ENCODE measurements at places on chromosomes 7 and 10.

GRCh38 chr7:140551355-140552239 lies 72.3 kb upstream of the MKRN1 start:
- DNase-seq = no peak

- no peak for DNase-seq
These were observed 55.9 kb upstream of the PDZD8 start for GRCh38 chr10:117431160-117431559.

GRCh38 chr10:119526621-119527592 lies 15.6 kb downstream of the RGS10 start:
- DNase-seq = no peak

DNA sequence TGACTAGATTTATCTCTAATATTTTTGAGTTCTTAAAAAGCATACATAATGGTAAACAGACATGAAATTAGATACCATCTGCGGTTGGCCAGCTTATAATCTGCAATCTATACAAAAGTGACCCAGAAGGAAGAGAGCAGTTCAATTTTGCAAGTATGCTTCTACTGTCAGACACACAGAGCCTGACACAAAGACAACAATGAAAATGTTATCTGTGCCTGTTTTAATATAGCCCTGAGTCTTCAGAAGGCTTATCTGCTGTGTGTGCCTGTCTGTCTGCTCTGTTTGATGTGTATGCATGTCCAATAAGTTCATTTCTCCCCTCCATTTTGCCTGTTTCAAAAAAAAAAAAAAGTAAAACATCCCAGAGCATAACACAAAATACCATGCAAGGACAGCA lies 73.3 kb upstream of the FHIP2A start:
- DNase-seq = no peak

DNA sequence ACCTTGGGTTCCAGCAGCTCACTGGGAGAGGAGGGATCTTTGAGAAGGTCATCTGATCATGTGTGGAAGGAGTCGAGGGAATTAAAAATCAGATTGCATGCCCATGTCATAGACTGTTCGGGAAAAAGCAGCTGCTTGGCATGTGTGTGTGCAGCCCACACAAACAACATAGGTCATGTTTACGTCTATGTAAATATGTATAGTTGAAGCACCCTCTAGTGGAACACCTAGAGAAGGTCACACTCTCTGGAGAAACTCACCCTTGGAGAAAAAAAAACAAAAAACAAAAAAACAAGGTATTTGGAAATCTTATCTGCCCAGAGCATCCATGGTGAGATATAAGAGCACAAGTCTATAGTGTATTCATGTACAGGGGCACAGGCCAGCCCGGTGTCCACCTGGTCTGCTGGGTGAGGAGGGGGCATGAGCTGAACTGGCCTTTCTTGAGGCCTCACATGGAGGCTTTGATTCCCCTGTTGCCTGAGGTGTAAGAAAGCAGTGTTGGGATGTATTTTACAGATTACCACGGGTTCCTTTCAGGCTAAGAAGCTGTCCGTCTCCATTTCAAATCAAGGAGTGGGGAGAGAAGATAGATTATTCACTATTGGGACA lies 98.0 kb downstream of the NPY start:
- no peak for DNase-seq

GRCh38 chr7:3634396-3634795 lies 333.3 kb downstream of the SDK1 start:
- no peak for DNase-seq

- no peak for DNase-seq
These were observed 68.5 kb upstream of the FHIP2A start for GRCh38 chr10:114753126-114753525.

DNA sequence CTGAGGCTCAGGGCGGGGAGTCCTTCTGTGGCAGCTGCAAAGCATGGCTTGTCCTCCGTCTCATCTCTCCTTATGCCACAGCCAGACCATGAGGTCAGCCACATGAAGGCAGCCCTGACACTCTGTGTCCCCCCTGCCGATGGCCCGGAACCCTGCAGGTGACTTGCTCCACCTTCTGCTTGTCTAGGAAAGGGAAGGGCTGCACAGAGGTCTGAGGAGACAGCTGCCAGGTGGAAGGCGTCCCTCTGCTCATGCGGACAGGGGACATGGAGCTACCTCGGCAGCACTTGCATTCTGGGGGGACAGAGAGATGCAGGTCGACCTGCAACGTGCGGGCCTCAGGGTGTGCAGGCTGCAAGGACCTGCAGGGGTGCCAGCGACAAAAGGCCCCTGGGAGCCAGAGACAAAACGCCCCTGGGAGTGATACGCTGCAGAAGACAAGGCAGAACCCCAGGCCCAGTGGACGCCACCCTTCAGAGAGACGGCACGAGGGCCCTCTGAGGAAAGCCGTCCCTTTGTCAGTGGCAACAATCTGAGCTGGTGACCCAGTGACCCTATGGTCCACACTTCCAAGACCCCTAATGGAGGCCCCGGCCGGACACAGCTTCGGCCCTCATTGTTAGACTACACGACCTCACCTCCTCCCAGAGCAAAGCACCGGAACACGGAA lies 205.2 kb upstream of the PPP2R2D start:
- no peak for DNase-seq

DNA sequence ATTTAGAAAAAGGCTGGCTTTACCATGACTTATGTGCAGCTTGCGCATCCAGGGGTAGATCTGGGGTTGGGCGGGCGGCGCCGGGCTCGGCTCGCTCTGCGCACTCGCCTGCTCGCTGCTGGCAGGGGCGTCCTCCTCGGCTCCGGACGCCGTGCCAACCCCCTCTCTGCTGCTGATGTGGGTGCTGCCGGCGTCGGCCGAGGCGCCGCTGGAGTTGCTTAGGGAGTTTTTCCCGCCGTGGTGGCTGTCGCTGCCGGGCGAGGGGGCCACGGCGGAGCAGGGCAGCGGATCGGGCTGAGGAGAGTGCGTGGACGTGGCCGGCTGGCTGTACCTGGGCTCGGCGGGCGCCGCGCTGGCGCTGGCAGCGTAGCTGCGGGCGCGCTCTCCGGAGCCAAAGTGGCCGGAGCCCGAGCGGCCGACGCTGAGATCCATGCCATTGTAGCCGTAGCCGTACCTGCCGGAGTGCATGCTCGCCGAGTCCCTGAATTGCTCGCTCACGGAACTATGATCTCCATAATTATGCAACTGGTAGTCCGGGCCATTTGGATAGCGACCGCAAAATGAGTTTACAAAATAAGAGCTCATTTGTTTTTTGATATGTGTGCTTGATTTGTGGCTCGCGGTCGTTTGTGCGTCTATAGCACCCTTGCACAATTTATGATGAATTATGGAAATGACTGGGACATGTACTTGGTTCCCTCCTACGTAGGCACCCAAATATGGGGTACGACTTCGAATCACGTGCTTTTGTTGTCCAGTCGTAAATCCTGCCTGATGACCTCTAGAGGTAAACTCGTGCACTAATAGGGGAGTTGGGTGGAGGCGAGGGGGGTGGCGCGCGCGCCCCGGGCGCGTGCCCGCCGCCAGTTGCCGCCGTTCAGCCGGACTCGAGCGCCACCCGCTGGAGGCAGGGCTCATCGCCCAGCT lies at the start of gene HOXA5:
Gene HOXA5, minus strand, starts transcription at position 659 of the 927 bp plus-strand sequence. Its CDS starts 74 bp downstream, at position 585.
- no peak for DNase-seq

DNA sequence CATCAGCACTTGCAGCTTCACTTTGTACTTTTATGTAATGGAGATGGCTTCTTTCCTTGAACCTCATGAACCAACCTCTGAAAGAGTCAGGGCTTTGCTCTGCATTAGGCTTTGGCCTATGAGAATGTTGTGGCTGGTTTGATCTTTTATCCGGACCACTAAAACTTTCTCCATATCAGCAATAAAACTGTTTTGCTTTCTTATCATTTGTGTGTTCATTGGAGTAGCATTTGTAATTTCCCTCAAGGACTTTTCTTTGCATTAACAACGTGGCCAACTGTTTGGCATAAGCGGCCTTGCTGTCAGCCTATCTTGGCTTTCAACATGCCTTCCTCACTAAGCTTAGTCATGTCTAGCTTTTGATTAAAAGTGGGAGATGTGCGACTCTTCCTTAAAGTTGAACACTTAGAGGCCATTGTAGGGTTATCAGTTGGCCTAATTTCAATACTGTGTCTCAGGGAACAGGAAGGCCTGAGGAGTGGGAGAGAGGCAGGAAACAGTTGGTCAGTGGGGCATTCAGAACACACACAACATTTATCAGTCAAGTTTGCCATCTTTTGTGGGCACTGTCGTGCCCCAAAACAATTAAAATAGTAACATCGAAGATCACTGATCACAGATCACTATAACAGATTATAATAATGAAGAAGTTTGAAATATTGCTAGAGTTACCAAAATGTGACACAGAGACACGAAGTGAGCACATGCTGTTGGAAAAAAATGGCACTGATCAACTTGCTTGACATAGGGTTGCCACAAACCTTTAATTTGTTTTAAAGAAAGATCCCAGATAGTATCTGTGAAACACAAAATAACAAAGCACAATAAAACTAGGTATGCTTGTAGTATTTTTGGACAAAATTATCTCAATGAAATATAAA lies 64.7 kb downstream of the NRF1 start:
- DNase-seq = no peak

- no peak for DNase-seq
These were observed 2.5 kb upstream of the BUB3 start for GRCh38 chr10:123151737-123152135.

DNA sequence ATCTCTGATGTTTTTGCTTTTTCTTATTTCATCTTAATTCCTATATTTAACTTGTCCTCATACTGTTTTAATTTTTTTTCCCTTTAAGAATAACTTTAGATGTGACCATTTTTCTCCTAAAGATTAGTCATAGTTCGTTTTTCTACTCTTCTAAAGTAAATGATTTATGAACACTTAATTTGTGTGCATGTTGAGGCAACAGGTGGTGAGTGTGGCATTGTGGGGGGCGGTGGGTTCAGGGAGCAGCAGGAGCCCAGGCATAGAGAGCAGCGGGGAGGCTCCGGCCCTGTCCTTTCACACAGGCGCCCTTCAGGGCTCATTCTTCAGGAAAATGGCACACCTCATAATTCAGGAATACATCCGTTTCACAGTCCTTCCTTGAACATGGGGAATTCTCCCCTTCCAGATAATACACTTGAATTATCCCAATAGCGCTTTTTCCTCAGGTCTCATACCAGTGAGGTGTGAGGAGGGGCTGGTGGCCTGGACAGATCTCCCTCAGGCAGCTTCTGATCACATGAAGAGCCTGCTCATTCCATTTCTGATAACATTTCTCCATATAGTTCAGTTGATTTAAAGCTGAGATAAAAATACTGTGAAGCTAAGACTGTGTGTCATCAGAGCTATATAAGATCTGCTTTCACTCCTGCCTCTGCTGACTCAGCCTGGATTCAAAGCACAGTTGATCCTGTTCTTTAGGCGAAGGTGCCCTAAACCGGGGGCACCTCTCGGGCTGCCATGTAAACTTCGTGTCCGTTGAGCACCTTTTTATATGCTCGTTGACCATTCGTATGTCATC lies 40.2 kb downstream of the CUL1 start:
- DNase-seq = no peak

- no peak for DNase-seq
These were observed 654.5 kb upstream of the COBL start for GRCh38 chr7:51970961-51971665.

- no peak for DNase-seq
These were observed 23.8 kb upstream of the PPP1R9A start for GRCh38 chr7:94883616-94884015.

DNA sequence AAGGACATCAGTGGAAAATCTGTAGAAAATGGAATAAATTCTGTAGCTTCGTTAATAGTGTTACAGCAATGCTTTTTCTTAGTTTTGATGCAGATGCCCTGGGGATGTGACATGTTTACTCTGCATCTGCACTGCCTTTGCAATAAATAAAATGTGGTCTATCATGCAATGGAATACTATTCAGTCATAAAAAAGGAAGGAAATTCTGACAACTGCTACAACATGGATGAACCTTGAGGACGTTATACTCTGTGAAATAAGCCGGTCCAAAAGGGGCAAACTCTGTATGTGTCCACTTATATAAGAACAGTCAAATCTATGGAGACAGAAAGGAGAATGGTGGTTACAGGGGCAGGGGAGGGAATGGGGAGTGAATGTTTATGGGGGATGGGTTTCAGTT lies 13.5 kb downstream of the GRIFIN start:
- no peak for DNase-seq

- DNase-seq = no peak
These were observed 35.2 kb upstream of the STOX1 start for GRCh38 chr10:68792115-68792514.

DNA sequence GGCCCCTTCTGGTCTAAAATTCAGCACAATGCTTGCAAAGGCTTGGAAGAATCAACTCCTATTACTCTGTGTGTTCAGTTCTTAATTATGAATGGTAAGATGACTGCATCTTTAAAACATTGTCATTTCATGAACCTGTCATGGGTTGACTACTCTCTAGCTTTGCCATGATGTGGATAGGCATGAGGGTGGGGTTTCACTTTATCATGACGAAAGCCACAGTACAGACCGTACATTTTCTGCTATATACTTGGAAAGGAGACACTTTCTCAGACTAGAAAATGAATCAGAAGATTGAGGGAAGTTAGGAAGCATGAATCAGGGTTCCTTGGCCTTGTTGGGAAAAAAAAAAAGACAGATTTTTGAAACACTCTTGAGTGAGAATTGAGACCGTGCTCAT lies 19.7 kb upstream of the MSRB2 start:
- no peak for DNase-seq

- no peak for DNase-seq
These were observed 464.9 kb downstream of the ANKRD7 start for GRCh38 chr7:118689403-118689802.

DNA sequence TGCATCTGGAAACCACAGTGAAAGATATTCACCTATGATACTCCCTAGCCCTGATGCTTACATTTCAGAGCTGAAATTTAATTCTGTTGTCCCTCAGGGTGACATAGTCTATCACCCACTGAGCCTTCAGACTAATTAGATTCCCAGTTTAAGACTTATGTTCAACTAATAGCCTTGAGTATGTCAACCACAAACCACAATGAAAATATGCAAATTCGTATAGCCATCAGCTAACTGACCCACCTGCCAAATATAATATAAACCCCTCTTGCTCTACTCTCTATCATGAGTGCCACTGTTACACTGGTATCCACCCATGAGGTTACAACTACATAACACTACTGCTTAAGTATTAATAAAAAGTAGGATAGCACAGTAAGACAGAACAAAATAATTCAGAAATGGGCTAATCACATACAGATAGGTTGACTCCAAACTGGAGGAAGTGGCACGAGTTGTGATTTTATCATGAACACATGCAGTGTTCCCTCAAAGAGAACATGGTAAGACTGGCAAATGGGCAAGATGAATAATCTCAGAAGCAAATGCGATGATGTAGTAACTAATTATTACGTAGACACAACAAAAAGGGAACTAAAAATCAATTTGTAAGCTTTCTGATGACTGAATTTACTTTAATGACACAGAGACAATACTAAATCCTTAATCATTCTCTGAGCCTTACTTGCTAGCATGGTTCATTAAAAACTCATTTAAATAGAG lies 290.6 kb downstream of the PARD3 start:
- DNase-seq = no peak

DNA sequence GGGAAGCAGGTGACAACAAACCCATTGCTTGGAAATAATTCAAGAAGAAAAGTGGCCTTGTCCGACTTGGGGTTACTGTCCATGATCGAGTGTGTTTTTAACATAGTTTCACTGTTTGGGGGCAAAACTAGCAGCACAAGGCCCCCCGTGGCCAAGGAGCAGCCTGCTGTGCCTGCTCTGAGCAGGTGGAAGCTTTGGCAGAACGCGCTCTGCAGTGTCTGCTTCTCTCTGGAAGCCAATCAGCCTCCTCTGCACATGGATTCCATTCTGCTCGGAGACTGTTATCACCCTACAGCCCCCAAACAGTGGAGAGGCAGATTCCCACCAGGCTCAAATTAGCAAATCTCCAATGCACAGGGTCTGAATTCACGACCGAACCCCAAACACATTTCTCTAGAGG lies 7.3 kb upstream of the TCERG1L start:
- DNase-seq = no peak

Measured in T-helper 9 cell (primary cell).